ENCODE measurements at places on chromosomes 11 and 22.

DNA sequence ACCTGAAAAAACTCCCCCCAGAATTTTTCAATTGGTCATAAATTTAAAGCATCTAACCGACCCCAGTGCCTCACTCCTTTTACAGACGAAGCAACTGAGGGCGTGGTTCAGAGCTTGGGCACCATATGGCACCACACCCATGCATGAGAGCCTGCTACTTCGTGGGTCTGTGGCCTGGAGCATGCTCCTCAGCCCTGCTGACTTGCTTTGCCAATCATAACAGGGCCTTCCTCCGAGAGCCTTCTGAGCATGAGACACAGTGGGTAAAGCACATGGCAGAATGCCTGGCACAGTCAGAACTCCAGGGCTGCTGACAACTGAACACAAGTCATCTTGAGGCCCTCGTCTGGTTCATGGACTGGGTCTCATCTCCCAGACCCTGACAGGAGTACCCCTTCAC, 33.3 kb downstream of the HIRA start:
- no peak for DNase-seq

DNA sequence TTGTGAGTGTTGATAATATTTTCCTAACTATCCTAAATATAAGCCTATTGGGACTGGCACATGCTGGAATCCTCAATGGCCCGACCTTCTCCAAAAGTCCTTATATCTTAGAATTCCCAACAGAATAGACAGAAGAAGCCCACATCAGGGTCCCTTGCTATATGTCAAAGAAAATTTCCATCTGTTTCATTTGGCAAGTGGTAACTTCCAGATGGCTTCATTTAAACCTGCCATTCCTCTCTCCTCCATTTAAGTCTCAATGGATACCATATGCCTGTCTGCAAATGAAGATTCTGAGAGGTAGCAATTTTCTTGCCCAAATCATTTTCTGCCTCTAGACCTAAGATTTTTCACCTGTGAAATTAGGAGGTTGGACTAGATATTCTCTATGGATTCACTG, 73.1 kb upstream of the KCNA4 start:
- no peak for DNase-seq

- peak; percentile 50 for DNase-seq
Measured at GRCh38 chr11:72585762-72586311, 88.4 kb downstream of the PDE2A start.

GRCh38 chr11:42631220-42631843, 680.5 kb upstream of the API5 start:
- DNase-seq, result peak; percentile 36

DNA sequence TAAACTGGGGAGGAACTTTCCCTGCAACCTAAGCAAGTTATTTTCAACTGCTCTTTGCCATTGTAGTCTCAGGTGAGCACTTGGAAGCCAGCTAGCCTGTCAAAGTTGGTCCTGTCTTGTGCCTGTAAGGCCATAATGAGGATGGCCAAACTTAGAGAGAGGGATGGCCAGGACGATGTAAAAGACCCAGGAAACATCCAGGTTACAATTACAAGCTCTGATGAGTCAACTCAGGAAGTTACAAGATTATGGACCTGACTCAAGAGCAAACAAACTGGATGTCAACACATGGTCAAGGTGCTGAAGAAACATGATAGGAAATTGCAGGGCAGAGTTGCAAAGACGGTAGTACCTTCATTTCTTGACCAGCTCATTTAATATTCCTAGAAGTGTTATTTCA, 1.6 kb downstream of the GTPBP1 start:
- DNase-seq, result no peak

- DNase-seq, result no peak
Measured at GRCh38 chr11:38272376-38272775, 1674.3 kb upstream of the RAG2 start.

DNA sequence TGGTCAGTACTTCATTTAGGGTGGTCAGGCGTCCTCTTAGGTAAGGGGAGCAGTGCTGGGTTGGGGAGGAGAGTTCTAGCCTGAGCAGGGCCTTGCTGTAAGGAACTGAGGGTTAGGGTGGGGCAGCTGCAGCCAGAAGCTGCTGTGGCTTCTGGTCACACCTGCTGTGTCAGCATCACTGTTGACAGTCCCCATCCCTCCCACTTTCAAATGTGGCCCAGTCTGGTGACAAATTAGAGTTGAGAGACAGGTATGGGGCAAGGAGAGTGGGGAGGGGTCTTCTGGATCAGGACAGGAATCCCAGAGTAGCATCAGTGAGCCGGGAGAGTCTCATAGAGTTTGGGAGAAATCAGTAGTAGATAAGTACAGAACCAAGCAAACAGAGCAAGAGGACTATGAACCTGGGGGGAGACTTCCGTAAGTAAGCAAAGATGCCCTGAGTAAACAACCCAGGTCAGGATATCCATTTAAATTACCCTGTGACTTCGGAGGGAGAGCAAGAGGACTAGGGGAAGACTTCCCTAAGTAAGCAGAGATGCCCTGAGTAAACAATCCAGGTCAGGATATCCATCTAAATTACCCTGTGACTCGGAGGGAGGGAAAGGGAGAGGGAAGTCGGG, 53.7 kb downstream of the PPP6R2 start:
- DNase-seq, result no peak

DNA sequence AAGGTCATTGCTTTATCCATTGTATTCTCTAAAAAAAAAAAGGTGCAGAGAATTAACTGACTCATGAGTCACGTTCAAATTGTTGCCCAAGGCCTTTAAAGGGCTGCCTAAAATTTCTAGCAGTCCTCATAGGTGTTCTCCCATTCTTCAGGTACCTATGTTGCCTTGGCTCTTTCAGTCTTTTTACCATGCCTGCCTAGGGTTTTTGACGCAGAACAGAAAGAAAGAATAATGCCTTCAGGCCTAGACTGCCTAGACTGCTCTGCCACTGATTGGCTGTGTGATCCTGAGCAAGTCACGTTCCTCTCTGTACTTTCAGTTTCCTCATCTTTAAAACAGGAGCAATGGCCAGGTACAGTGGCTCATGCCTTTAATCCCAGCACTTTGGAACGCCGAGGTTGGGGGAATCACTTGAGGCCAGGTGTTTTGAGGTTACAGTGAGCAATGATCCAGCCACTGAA, 21.5 kb downstream of the CTSC start:
- no peak for DNase-seq

DNA sequence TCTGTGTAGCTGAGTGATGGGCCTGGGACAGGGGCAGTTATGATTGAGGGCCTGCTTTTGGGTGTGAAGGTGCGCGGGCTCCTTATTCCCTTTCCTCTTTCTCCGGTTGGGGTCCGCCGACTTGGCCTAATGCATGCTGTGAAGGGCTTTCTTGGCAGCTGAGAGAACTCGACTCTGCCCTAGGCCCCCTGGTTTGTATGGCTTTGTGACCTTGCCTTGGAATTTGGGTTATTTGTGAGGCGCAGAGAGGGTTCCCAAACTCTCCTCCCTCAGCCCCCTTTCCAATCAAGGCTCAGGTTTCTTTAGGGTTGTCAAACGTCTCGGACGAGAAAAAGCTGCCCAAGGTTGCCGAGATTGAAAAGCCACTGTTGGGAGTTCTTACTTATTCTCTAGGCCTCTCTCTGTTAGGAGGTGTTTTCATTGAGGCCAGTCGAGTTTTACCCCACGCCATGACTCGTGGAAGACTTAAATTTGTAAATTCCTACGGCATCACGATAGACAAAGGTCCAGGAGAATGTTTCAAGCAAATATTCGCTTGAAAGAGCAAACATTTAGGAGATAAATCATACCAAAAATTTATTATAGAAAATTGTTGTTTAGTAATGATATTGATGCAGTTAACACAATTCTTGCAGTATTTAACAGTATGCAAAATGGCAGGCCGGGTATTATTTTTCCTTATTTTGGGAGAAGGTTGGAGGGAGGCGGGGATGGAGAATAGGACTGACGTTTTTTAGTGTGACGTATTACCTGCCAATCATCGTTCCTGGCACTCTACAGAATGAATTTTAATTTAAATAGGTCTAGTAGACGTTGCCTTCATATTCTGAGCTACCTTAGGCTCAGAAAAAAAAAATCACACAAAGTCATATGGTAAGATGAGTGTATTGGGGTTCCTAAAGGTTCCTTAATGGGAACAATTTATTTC, 689 bp downstream of the PDHX start:
- peak; percentile 35 for DNase-seq

DNA sequence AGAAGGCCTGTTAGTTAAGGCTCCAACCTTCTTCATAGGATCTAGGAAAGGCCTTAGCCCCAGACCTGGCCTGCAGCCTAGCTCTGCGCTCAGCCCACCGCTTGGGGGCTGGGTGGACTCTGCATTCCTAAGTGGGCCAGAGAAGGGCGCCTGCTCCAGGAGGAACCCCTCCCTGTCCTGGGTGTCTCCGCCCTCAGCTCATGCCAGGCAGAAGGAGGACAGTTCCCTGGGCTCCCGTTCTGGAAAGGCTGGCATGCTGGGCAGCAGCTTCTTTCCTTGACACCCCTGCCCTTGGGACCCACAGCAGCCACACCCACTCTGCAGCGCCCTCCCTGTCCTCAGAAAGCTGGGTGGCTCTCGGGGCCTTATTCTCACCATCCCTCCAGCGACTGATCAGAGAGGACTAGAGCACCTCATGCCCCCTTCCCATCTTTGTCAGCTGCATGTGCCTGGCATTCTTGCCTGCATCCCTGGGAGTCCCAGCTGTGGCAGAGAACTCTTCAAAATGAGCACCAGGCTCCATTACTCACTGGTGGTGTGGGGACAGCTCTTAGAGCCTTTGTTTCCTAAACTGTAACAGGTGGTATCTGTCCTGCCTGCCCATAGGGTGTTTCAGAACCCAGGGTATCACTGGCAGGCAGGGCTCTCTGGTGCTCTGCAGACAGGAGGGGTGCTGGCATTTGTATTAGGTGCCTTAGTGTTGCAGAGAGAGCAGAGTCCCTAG, 20.3 kb upstream of the MYRF start:
- DNase-seq, result no peak

DNA sequence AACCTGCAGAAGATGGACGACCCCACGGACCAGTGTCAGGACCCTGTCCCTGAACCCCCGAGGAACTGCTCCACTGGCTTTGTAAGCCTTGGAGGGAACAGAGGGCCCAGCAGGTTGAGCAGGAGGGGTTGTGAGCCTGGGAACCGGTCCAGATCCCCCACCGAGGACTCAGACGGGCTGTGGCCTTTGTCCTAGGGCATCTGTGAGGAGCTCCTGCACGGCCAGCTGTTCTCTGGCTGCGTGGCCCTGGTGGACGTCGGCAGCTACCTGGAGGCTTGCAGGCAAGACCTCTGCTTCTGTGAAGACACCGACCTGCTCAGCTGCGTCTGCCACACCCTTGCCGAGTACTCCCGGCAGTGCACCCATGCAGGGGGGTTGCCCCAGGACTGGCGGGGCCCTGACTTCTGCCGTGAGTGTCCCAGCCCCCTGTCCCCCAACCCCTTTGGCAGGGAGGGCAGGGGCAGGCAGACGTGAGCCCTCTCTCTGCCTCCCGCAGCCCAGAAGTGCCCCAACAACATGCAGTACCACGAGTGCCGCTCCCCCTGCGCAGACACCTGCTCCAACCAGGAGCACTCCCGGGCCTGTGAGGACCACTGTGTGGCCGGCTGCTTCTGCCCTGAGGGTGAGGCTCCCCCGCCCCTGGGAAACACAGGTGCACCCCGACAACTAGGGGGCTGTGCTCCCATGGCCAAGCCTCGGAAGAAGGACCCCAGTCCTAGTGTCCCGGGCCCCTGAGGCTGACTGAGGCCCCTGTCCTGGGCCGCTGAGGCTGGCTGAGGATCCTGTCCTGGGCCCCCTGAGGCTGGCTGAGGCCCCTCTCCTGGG, 6.4 kb downstream of the MUC5AC start:
- no peak for DNase-seq

- no peak for DNase-seq
Measured at GRCh38 chr22:50184004-50184901, 1.5 kb upstream of the TRABD start.

GRCh38 chr11:75583718-75584658, 21.9 kb downstream of the SERPINH1 start:
- DNase-seq, result no peak

DNA sequence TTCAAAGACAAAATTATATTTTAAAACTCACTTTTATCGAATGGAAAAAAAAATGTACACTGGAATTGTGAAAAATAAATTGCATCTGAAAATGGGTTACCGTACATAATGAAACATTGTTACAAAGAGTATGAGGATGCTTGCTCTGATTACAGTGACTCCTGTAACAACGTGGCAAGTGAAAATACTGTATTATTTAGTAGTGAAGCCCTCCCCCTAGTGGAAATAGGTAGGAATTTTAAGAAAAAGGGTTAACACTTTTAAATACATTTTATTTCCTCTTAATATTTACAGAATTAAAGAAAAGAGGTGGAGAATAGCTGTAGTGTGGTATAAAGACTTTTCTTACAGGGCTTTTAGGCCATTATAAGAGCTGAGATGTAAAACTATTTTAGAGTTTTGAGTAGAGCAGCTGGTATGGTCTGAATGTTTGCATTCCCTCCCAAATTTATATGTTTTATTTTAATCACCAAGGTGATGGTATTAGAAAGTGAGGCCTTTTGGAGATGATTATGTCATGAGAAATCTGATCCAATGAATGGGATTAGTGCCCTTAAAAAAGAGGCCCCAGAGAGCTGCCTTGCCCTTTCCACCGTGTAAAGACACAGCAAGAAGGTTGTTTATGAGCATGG, 25.2 kb downstream of the FAM76B start:
- no peak for DNase-seq

DNA sequence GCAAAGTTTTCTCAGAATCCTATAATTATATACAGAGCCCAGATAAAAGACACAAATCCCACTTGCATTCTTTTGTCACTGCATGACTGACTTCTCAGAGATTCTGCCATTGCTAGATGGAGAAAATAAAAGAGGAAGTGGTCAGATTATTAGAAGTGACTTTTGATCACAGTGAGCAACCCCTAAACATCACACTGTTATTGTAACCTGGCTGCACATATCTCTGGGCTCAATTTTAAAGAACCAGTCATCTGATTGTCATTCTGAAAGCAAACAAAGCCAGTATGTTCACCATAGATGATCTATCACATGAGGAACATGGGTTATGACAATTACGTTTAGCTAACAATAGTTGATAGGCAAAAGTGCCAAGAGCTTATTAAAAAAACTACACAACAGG, 47.8 kb downstream of the COPB1 start:
- peak; percentile 48 for DNase-seq

DNA sequence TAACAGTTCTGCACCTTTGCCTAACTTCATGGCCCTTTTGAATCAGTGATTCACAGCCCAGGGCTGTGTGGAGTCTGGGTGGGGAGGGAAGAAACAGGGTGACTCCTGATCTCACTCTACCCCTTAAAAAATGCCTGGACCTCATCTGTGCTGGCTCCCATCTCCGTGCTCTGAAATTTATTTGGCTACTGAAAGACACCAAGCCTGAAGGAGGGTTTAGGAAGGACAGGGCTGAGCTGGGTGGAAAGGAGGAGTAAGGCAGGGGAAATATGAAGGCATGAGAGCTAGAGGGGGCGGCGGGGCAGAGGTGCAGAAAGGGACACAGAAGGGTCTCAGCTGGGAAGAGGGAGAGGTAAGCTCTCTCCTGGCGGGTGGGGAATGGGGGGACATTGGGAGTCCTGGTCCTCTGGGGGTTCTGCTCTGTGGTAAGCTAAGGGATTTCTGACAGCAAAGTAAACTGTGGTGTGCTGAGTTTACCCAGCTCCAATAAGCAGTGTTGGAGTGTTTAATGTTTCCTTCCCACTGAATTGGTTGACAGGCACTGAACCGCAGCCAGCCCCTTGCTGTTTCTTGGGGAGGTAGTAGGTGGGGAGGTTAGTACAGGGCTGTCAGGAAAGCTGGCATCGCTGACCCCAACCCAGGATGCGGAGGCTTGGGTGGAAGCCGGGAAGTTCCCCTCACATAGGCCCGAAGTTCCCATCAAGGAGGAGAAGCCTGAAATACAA, 71.1 kb downstream of the RPUSD4 start:
- DNase-seq, result no peak

Data from brain microvascular endothelial cell (primary cell).